ENCODE measurements at places on chromosomes 11 and 22. TPM values are rescaled to one million over a fixed set of nuclear protein-coding genes. Genes with fewer than 3 reads are reported as not detected.

TUB gene
- total RNA-seq: 8.9 TPM

HORMAD2 gene
- not detected for total RNA-seq

GRM5 gene
- total RNA-seq: not detected

LRRC4C gene
- not detected for total RNA-seq

CCDC87 gene
- total RNA-seq: 0.64 TPM

All from A549 treated with DMSO at 1 μM for 4 hours (cell line).